ENCODE measurements at places on chromosomes 7 and 10. TPM values are rescaled to one million over a fixed set of nuclear protein-coding genes. Genes with fewer than 3 reads are reported as not detected.

The SPAM1 gene
- total RNA-seq, result not detected

The GPRIN2 gene
- total RNA-seq, result 33.2 TPM

The LZTS2 gene
- 30.1 TPM for total RNA-seq

The NRF1 gene
- total RNA-seq, result 11.5 TPM

The CPEB3 gene
- total RNA-seq, result 0.39 TPM

The SUGCT gene
- total RNA-seq, result 1.5 TPM

The DPY19L1 gene
- total RNA-seq, result 45.9 TPM

The PARP12 gene
- total RNA-seq, result 26.5 TPM

The INTS1 gene
- total RNA-seq, result 50.1 TPM

The PRSS2 gene
- total RNA-seq, result not detected

The ADIRF gene
- not detected for total RNA-seq

The ZSCAN21 gene
- total RNA-seq, result 10.0 TPM

The UNC5B gene
- 0.53 TPM for total RNA-seq

The PPP1R17 gene
- total RNA-seq, result not detected

The CTBP2 gene
- total RNA-seq, result 101 TPM

The DNAJC1 gene
- total RNA-seq, result 29.6 TPM

The COA1 gene
- total RNA-seq, result 97.2 TPM

The SEMA3A gene
- 8.9 TPM for total RNA-seq

The EGFR gene
- total RNA-seq, result 139 TPM

The FAM13C gene
- total RNA-seq, result not detected

The BUD31 gene
- 154 TPM for total RNA-seq

The TMEM236 gene
- total RNA-seq, result 0.12 TPM

All from A549 treated with CpdA at 1 μM for 4 hours (cell line).